Calu3 (cell line): ENCODE measurements at places on chromosomes 7 and 10. TPM values are rescaled to one million over a fixed set of nuclear protein-coding genes. Genes with fewer than 3 reads are reported as not detected.

SPAM1 gene
- not detected in 2 replicates for total RNA-seq

AZGP1 gene
- 15.4 and 25.6 TPM in 2 replicates for total RNA-seq

NRAP gene
- not detected in 2 replicates for total RNA-seq

OR2A5 gene
- total RNA-seq: not detected in 2 replicates

MAGI2 gene
- total RNA-seq: 0.52 and 0.64 TPM in 2 replicates

COL26A1 gene
- total RNA-seq: not detected in 2 replicates

CACNB2 gene
- total RNA-seq: not detected in 2 replicates

SLC13A1 gene
- not detected in 2 replicates for total RNA-seq

ADAM22 gene
- total RNA-seq: 3.0 and 3.2 TPM in 2 replicates

LIPF gene
- not detected in 2 replicates for total RNA-seq

LIPK gene
- total RNA-seq: not detected in 2 replicates

LRRN3 gene
- not detected in 2 replicates for total RNA-seq

CTBP2 gene
- 71.9 and 78.7 TPM in 2 replicates for total RNA-seq
